NCI-H187 (cell line): ENCODE measurements at places on chromosomes 16 and 17.

GRCh38 chr16:17070882-17071592 lies 399.7 kb downstream of the XYLT1 start:
- DNase-seq: no peak

DNA sequence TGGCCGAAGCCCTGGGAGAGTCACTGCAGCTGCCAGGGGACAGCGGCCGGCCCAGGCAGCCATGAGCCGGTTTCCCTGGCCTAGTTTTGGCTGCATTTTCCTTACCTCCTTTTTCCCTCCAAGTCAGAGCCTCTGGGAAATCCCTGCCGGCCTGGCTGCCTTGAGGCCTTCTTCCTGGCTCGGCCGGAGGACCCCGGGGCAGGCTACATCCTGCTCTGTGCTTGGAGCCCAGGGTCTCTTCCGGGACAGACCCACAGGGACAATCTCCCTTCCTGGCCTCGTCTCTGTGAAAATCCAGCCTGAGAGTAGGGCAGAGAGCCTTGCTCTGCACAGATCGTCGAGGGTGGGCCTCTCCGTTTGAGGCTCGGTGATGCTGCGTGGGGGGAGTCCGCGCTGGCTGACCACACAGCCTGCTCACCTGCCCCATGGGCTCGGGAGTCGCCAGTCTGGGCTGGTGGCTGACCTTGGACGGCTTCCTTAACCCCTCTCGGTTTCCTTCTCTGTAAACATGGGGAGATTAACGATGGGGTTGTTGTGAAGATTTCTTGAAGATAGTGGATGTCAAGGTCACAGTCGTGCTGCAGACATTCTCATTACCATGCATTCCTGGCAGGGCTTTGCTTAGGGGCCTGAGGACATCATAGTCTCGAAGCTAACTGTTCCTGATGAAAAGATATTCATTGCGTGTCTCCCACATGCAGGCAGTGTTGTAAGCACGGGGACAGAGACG lies 34.8 kb upstream of the CIBAR2 start:
- no peak for DNase-seq

- DNase-seq: no peak
Measured at GRCh38 chr16:55834049-55834448, 1.2 kb upstream of the CES1 start.

- DNase-seq: no peak
Measured at GRCh38 chr17:65467156-65467555, 94.3 kb downstream of the AXIN2 start.

DNA sequence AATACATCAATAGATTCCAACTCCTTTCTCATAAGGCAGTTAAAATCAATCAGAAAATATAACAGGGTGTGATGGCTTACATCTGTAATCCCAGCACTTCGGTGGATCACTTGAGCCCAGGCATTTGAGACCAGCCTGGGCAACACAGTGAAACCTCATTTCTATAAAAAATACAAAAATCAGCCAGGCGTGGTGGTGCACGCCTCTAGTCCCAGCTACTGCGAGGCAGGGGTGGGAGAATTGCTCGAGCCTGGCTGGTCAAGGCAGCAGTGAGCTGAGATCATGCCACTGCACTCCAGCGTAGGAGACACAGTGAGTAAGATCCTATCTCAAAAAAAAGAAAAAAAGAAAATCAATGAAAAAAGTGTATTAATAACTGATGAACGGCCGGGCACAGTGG lies 258.6 kb downstream of the NTN1 start:
- no peak for DNase-seq

DNA sequence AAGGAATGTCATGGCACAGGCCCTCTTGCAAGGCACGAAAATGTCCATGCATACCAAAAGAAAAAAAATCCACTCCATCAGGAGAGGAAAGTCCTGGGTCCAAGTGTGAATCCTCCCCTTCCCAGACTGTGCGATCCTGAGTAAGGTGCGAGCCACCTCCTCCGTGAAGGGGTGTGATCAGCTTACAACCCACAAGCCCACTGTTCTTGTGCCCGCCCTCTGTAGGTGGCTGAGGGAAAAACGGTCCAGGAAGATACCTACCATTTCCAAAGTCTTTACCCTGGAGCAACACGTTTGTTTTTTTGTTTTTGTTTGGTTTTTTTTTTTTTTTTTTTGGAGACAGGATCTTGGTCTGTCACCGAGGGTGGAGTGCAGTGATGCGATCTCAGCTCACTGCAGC lies 116.5 kb downstream of the ZNF423 start:
- no peak for DNase-seq

GRCh38 chr16:2231016-2231931 lies 5.0 kb upstream of the DNASE1L2 start:
- peak; percentile 76 for DNase-seq

GRCh38 chr17:69630056-69630635 lies 215.6 kb downstream of the MAP2K6 start:
- no peak for DNase-seq

DNA sequence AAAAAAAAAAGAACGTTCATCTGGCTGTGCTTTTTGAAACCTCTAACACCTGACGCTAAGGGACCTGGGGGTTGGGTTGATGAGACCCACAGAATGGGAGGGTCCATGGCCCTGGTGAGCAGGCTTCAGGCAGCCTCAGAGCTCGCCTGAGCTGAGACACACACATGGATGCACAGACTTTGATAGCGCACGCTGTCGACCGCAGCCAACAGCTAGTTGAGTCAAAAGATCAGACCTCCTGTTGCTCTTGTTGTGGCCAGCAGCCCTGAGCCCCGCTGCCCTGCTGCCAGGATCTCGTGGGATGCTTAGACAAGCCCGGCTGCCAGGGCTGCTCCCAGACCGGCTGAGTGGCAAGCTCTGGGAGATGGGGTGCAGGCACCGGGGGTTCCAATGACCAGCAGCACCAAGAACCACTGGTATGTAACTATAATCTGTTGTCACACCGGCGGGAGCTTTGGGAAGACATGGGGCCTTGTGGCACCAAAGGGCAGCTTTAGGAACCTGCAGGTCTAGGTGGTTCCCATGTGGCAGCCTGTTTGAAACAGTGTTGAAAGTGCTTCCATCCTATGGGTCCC lies 20.0 kb upstream of the MEAK7 start:
- DNase-seq: no peak

DNA sequence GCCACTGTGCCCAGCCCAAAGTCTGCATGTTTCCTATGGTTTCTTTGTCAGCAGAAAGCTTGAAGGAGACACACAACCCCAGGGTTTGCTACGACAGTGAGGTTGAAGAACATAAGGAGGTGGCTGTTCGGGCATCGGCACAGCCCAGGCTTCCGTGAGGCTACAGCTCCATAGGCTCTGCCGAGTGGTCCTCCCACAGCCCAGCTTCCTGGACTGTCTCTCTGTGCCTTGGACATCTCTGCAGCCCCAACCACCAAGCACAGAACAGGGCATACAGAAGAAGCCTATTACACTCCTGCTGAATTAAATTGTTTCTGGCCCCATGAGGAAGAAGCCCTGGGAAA lies 3.2 kb upstream of the HAP1 start:
- no peak for DNase-seq

- no peak for DNase-seq
Measured at GRCh38 chr16:75379911-75380847, 53.1 kb downstream of the CFDP1 start.

DNA sequence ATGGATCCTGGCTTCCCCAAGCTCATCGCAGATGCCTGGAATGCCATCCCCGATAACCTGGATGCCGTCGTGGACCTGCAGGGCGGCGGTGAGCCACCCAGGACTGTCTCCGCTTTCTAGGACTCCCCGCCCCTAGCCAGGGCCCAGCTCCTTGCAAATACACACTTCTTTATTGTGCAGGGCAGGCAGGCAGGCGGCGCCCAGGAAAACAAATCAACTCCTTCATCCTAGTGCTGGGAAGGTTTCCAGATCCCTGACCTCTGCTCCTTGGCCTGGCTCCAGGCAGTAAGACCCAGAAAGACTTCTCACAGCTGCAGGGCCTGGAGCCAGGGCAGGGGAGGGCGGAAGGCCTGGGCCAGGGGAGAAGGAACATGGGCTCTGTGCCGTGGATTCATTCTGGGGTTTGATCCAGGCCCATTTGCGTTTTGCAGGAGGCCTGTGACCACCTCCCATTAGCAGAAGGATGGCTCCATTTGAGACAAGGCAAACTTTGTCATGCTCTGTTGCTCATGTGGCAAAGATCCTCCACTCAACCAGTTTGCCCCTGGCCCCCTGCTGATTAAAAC lies 6.0 kb upstream of the LPCAT2 start:
- DNase-seq: peak; percentile 22

GRCh38 chr17:44775838-44776621 lies 17.2 kb downstream of the ADAM11 start:
- peak; percentile 72 for DNase-seq

- no peak for DNase-seq
Measured at GRCh38 chr17:46764000-46764708, 54.3 kb downstream of the WNT3 start.

GRCh38 chr16:86906623-86907022 lies 328.3 kb downstream of the FOXL1 start:
- no peak for DNase-seq

- DNase-seq: no peak
Measured at GRCh38 chr17:69480245-69480644, 65.7 kb downstream of the MAP2K6 start.

DNA sequence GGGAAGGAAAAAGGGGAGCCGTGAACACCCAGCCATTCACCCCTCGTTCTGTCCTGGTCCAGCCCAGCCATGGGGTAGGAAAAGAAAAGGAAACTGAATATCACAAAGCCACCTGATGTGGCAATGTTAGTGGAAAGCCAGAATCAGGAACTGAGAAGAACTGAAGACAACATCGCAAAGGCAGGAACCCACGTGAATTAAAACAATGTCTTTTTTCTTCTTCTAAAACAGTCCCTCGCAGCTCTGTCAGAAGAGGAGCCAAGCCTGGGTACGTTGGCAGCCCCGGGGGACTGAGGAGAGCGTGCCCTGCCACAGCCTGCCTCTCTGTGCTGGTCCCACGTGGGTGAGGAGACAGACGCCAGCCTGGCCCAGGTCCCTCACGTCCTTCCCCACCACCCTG lies 55.0 kb downstream of the ZNF423 start:
- DNase-seq: no peak
